ENCODE measurements at places on chromosomes 11 and 22.

DNA sequence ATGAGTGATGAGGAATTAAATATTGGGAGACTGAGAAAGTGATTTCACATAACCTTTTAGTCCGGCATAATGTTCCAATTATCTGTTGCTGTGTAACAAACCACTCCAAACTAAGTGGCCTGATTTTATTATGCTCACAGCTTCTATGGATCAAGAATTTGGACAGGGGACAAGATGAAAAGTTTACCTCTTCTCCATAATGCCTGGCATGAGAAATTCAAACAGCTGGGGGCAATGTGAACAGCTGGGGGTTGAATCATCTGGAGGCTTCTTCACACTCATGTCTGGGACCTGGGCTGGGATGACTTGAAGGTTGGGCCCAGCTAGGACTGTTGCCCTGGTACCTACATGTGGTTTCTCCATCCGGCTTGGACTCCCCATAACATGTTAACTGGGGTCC, 99.4 kb upstream of the DRD2 start:
- no peak for DNase-seq

- no peak for DNase-seq
These were observed 215.7 kb upstream of the CTSC start for GRCh38 chr11:88553204-88553603.

- DNase-seq: no peak
These were observed 66.1 kb downstream of the STK33 start for GRCh38 chr11:8527939-8528338.

GRCh38 chr22:32723643-32724042, 77.9 kb upstream of the TIMP3 start:
- peak; percentile 35 for DNase-seq

- DNase-seq: peak; percentile 70
These were observed 64.8 kb downstream of the RPUSD4 start for GRCh38 chr11:126146454-126147192.

DNA sequence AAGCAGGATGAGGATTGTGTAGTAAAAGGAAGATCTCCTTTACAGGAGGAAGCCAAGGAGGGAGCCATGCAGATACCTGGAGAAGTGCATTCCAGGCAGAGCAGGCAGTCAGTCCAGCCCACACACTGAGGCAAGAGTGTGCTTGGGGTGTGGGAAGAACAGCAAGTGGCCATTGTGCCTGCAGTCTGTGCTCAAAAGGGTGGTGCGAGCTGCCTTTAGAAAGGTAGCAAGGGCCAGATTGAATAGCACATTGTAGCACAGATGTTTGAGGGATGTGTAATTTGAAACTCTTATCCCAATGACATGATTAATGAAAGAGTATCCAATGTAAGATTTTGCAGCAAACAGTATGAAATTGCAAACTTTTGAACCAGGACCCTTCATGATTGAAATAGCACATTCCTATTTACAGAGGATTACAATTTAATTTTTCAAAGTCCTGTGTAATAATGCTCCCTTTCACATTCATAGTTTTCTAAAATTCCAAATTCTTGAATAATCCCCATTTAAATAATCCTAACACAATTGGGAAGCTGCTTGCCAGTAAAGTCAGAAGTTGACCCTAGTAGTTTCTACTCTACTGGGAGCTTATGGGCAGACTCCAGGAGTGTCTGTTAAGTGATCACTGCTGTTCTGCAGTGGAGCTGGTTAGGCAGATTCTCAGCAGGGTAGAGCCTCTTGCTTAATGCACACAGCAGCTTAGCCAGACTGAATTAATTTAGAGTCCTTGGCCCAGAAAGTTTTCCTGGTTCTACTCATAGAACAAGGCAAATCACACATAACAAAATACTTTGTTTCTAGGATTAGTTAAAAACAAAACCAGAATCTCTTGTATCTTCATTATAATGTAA, 78.1 kb downstream of the CYB5R2 start:
- DNase-seq: no peak

DNA sequence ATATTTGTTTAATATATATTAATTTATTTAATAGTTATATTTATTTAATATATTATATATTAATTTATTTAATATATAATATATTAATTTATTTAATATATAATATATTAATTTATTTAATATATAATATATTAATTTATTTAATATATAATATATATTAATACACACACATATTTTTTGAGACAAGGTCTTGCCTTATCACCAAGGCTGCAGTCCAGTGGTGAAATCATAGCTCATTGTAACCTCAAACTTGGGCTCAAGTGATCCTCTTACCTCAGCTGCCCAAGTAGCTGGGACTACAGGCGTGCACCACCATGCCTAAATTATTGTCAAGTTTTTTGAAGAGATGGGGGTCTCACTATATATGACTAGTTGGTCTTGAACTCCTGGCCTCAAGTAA, 51.4 kb upstream of the DDI1 start:
- DNase-seq: no peak

DNA sequence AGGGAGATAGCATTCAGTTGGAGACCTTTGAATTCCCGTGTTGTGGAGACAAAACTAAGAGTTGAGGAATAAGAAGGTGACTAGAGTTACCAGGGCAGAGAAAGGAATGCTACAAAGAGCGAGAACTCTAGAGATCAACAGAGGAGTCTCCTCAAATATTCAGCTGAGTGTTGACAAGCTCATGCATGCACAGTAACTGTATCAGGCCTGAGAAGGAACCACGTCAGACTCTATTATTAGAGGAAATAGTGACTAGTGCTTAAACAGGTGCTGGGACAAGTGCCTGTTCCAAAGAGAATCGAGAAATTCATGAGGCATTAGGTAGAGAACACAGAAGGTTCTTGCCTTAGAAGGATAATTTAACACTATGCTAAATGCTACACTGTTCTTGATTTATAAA, 333.8 kb upstream of the CHORDC1 start:
- DNase-seq: no peak

GRCh38 chr22:20567993-20568417, 60.6 kb downstream of the MED15 start:
- no peak for DNase-seq

DNA sequence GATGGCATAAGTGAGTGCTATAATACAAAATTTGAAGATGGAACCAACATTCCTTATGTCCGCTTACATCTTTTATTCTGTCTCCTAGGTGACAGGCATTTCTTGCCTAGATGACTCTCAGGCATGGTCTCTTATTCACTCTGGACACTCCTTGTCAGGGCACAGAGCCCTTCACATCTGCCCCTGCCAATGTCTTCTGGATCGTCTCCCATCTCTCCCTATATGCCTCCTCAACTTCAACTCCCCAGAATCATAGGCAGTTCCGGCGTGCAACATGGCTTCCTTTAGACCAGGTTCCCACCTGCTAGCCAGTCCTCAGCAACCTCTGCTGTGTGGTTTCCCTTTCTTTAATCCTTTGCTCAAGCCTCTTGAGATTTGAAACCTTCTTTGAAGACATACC, 300.9 kb downstream of the TENM4 start:
- no peak for DNase-seq

- DNase-seq: no peak
These were observed 494.6 kb downstream of the MIAT start for GRCh38 chr22:27152033-27152432.

GRCh38 chr22:35155403-35156025, 89.6 kb downstream of the ISX start:
- DNase-seq: no peak

DNA sequence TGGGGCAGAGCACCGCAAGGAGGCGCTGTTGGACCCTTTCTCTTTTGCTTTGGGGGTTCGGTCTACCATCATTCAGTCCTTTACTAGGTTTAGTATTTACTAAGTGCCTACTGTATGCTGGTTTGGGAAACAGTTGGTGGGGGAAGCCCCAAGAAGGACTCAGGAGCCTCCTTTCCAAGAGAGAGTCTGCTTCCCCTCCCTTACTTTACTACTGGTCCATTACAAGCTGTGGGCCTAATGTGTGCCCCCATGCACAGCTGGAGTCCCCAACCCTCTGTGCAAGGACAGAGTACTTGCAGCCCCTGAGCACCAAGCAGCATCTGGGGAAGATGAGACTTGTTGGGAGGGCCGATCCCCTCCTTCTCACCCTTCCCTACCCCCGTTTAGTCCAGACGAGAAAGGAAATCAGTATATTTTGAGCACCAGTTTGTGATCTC, 876 bp upstream of the UBE2L6 start:
- peak; percentile 83 for DNase-seq

DNA sequence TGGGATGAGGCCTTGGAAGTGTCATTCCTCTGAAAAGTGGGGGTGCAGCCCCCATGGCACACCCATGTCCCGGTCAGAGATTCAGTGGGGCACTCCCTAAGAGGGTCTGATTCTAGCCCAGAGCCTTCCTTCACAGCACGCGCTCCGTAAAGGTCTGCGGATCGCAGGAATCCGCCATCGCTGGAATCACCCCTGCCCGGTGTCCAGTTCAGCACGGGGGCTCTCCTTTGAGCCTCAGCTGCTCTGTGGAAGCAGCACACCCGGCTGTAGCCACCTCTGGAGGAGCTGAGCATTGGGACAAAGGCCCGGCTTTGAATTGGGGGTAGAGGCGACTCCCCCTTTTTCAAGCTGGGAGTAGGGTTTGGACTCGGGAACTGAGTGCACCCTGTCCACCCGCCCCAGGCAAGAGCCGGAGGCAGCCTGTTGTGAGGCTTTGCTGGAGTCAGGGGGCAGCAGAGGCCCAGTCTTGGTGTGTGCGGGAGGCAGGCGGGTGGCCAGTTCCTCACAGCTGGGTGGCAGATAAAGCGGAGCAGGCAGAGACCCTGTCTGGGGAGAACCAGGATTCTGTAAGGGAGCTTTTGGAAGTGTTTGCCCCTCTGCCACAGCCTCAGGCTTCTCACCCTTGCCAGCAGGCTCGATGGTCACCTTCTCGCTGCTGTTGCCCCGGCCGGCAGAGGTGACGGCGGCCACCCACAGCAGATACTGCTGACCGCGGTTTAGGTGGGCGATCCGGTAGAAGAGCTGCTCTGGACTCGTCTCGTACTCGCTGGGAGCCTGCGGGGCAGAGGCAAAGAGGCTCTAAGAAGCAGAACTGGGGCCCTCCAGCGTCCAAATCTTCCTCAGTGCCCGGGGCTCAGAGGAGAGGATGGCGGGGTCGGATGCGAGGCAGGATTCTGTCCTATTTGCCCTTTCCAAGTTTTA, 115.9 kb downstream of the CEP164 start:
- peak; percentile 64 for DNase-seq

DNA sequence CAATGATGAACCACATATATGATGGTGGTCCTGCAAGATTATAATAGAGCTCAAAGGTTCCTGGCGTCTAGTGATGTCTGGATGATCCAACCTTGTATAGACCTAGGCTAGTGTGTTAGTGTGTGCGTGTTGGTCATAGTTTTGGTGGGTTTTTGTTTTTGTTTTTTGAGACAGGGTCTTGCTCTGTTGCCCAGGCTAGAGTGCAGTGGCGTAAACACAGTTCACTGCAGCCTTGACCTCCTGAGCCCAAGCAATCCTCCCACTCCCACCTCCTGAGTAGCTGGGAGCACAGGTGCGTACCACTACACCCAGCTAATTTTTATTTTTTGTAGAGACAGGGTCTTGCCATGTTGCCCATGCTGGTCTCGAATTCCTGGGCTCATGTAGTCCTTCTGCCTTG, 9.4 kb downstream of the CASTOR1 start:
- no peak for DNase-seq

DNA sequence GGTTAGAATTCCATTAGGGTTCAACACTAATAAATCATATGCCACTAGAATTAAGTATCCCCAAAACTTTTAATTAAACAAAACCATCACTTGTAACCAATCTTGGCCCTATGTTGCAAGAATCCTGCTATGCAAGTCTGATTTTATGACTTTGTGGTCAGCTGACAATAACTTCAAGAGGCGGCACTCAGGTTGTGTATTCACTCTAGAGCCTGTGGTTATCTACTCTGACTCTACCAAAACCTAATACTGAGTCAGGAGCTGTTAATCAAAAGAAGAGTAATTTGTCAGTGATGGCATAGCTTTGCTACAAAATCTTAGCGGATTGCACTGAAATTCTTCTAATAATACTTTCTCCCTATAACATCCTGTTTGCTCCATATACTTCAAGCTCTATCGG, 253.7 kb downstream of the AASDHPPT start:
- DNase-seq: no peak

DNA sequence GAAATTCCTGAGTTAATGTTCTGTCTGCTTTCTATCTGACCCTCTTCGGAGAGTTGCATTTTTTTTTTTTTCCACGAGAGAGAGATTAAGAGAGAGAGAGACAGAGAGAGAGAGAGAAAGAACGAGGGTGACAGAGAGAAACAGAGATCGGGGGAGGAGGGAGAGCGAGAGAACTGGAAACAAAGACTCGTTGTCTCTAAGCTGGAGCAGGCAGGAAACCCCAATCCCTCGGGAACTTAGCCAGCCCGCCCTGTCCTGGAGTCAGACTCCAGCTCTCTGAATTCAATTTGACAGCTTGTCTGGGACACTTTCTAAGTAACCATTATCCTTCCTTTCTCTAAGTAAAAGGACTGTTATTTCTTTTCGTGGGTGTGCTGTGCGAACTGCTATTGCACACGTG, 76.9 kb downstream of the KCNJ1 start:
- DNase-seq: peak; percentile 60

DNA sequence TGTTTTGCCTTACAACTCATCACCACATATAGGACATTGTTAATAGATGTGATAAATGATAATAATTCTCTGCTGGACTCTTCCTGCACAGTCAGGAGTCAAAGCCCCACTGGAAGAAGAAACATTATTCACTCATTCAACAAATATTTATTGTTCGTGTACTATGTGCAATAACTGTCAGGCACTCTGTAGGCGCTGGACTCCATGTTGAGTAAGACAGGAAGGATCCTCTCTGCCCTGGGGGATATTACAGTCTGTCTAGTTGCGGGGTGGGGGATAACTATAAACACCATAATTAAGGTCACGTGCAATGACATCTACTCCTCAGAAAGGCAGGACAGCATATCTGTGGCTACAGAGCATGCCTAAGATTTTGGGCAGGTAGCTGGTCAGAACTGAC, 281.1 kb downstream of the FAT3 start:
- no peak for DNase-seq

GRCh38 chr11:61828629-61829407, 718 bp downstream of the FADS2 start:
- peak; percentile 57 for DNase-seq

DNA sequence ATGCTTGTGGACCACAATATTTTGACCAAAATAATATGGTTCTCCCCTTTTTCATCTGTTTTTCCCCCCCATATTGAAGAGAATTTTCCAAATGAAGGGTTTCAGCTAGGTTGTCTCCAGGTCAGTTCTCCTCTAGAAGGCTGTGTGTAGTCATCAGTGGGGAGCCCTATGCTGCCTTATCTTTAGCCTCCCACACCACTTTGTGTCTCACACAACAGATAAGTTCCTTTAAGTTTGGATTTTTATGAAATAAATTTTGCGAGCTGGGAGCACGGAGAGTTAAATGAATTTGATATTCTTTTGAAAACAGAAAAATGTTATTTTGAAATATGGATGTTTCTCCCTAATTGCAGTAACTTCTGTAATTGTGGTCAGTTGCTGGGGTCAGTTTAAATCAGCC, 28.9 kb downstream of the PAX6 start:
- no peak for DNase-seq

GRCh38 chr11:134921938-134922337, 509.9 kb upstream of the B3GAT1 start:
- DNase-seq: no peak
